ENCODE measurements at places on chromosomes 6 and 20.
A peak's percentile ranks its signal among the peaks of the same experiment; 100 is the strongest.

GRCh38 chr6:121305957-121306607, 28.2 kb downstream of the TBC1D32 start:
- DNase-seq = no peak
- H3K36me3 ChIP-seq = no peaks in the 10 kb centered on the region
- no peaks in the 10 kb centered on the region for H3K4me1 ChIP-seq
- no peaks in the 10 kb centered on the region for H3K27me3 ChIP-seq
- H3K27ac ChIP-seq = no peak overlapping the region

GRCh38 chr6:143731789-143732188, 54.0 kb downstream of the PHACTR2 start:
- no peaks in the 10 kb centered on the region for H3K27me3 ChIP-seq
- peaks cover 3% of the 10 kb centered on the region for H3K36me3 ChIP-seq
- H3K27ac ChIP-seq = no peak overlapping the region

GRCh38 chr6:46898006-46898405, 23.7 kb downstream of the ADGRF5 start:
- no peaks in the 10 kb centered on the region for H3K4me1 ChIP-seq
- no peak overlapping the region for H3K27ac ChIP-seq
- no peak for DNase-seq
- no peak overlapping the region for H3K4me3 ChIP-seq
- H3K36me3 ChIP-seq = no peaks in the 10 kb centered on the region

GRCh38 chr6:113104951-113105350, 752.2 kb upstream of the MARCKS start:
- H3K4me1 ChIP-seq = no peaks in the 10 kb centered on the region
- peaks cover 2% of the 10 kb centered on the region for H3K36me3 ChIP-seq
- H3K4me3 ChIP-seq = no peak overlapping the region
- H3K27me3 ChIP-seq = no peaks in the 10 kb centered on the region

GRCh38 chr6:131419702-131420101, 153.3 kb upstream of the ARG1 start:
- no peak for DNase-seq
- peaks cover 11% of the 10 kb centered on the region for H3K27me3 ChIP-seq
- no peaks in the 10 kb centered on the region for H3K4me1 ChIP-seq
- no peak overlapping the region for H3K4me3 ChIP-seq
- no peaks in the 10 kb centered on the region for H3K36me3 ChIP-seq

GRCh38 chr6:167660944-167661551, 165.7 kb upstream of the AFDN start:
- H3K36me3 ChIP-seq = no peaks in the 10 kb centered on the region
- H3K4me1 ChIP-seq = no peaks in the 10 kb centered on the region
- no peaks in the 10 kb centered on the region for H3K27me3 ChIP-seq
- no peak for DNase-seq
- no peak overlapping the region for H3K27ac ChIP-seq

DNA sequence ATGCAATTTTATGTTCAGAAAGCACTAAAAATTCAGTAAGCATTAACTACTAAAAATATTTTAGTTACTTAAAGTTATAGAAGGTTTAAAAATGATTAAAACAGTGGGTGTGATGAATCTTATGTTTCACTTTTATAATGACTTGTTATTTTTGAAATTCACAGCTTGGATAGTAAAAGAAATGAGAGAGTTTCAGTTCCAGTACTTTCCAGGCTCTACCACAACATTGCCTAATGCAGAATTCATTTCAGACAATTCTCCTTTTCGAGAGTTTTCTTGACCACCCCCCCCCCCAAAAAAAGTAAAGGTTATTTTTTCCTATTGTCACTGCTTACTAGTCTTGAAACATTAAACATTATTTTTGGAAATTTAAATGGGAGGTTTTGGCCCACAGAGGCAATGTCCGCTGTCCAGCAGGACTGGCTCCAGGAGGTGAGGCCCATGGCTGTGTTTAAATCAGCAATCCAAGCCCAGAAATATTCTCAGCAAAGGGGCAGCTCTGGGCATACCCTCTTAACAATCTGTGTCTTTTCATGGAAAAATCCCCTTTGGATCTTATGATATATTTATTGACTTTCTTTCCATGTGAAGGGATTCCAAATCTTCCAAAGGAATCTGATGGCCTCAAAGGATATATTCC, 519.9 kb downstream of the MAFB start:
- no peaks in the 10 kb centered on the region for H3K4me1 ChIP-seq
- no peak for DNase-seq
- H3K4me3 ChIP-seq = no peak overlapping the region
- no peaks in the 10 kb centered on the region for H3K36me3 ChIP-seq

DNA sequence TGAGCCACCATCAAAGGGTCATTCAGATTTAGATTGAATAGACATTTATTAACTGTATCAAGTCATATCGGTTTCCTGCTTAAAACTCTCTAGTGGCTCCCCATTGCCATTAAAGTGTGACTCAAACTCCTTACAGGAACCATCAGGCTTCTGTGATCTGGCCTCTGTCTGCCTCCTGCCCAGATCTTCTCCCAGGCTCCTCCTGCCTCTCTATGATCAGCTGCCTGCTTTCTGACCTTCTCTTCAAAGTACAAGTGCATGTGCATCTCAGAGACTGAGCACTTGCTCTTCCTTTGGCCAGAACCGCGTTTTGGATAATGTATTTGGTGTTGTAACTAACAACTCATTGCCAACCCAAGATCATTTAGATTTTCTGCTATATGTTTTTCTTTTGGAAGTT, 52.7 kb downstream of the IL20RA start:
- H3K36me3 ChIP-seq = no peaks in the 10 kb centered on the region
- no peaks in the 10 kb centered on the region for H3K4me1 ChIP-seq
- H3K4me3 ChIP-seq = no peak overlapping the region
- DNase-seq = no peak

DNA sequence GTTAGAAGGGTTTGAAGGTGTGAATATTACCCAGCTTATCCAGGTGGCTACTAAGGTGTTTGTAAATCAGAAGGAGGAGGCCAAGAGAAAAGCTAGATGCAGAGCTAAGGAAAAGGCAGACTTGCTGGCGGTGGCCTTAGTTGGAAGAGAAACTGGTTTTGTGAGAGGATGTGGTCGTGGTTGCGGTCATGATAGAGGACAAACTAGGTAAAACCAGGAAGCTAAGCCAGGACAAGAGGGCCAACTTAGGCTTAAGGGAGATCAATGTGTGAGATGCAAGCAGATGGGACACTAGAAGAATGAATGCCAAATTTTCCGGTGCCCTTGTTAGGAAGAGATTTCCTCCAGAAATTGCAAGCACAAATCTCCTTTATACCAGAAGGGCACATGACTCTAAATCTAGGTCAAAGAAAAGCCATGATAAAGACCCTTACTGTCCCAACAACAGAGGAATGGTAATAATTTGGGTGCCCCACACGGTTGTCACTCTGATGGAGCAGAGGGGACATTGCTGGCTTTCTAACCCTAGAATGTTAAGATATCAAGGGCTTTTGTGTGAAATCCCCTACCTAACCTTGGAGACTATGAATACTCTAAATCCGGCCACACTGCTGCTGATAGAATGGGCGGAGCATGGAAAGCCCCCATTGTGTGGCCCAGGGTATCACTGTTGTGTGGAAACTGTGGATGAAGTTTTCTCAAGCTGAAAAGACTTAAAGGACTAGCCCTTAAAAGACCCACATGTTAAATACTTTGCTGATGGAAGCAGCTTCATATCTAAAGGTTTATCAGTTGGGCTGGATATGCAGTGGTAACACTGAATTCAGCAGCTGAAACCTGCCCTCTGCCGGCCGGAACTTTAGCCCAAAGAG, 7.8 kb downstream of the IL22RA2 start:
- no peaks in the 10 kb centered on the region for H3K27me3 ChIP-seq
- peak overlapping the region; percentile 51 for H3K4me3 ChIP-seq
- H3K27ac ChIP-seq = no peak overlapping the region
- DNase-seq = peak; percentile 49
- peaks cover 32% of the 10 kb centered on the region for H3K4me1 ChIP-seq

DNA sequence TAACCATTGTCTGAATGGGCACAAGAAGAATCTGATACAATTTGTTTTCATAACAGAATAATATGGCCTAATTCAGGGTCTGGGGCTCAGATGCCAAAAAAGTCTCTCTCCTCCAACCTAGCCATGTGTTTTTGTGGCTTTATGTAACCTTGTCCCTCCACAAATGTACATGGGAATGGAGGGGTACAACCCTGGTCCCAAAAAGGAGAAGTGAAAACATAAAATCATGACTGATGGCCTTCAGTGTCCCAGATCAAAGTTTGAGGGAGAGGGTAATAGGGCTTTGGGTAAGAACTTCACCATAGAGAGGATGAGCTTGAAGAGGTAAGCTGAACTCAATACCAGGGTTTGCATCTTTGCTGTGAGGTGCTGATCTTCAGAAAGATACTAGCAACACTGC, 136.3 kb upstream of the BACH2 start:
- H3K36me3 ChIP-seq = no peaks in the 10 kb centered on the region
- DNase-seq = no peak
- H3K27me3 ChIP-seq = no peaks in the 10 kb centered on the region
- no peak overlapping the region for H3K4me3 ChIP-seq

- no peak for DNase-seq
- H3K4me1 ChIP-seq = peaks cover 13% of the 10 kb centered on the region
- no peak overlapping the region for H3K27ac ChIP-seq
- no peaks in the 10 kb centered on the region for H3K27me3 ChIP-seq
- H3K4me3 ChIP-seq = no peak overlapping the region
Measured at GRCh38 chr6:160507420-160507819, 156.7 kb downstream of the LPA start.

DNA sequence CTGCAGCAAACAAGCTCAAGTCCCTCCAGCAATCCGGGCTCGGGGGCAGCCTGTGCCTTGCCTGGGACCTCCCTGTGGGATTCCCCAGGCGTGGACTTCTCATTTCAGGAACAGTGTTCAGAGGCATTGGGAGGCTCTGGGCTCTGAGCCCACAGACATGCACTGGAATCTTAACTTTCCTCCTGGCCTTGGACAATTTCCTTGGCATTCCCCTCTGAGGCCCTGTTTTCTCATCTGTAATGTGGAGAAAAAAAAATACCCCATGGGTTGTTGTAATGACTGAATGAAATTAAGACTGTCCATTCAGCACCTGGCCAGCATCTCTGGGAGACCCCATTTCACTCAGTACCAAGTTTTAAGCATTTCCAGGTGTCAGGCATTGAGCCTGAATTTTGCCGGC, 17.6 kb downstream of the BPIFB4 start:
- DNase-seq = no peak
- H3K4me1 ChIP-seq = no peaks in the 10 kb centered on the region
- H3K4me3 ChIP-seq = no peak overlapping the region

GRCh38 chr20:7748624-7749023, 191.6 kb downstream of the HAO1 start:
- H3K4me1 ChIP-seq = no peaks in the 10 kb centered on the region
- H3K27me3 ChIP-seq = no peaks in the 10 kb centered on the region
- H3K36me3 ChIP-seq = no peaks in the 10 kb centered on the region
- no peak for DNase-seq
- H3K4me3 ChIP-seq = no peak overlapping the region
- H3K27ac ChIP-seq = no peak overlapping the region

DNA sequence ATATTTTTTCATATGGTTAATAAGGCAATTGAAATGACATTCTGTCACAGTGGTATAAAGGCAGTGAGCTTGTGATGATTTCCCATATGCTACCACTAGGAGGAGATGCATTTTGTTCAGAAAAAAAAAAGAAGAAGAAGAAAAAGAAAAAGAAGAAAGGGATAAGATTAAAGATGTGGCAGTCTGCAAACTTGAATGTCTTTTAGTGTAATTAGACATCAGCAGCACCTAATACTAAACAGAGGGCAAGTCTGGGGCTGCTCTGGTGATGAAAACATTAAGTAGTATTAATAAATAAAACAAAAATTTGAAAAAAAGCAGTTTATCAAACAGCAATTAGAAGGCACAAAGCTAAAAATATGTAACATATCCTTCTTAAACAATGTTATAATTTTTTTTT, 95.4 kb upstream of the DEFB112 start:
- no peaks in the 10 kb centered on the region for H3K4me1 ChIP-seq
- H3K27me3 ChIP-seq = no peaks in the 10 kb centered on the region
- H3K27ac ChIP-seq = no peak overlapping the region

GRCh38 chr6:166997768-166998255, 1.4 kb upstream of the CEP43 start:
- H3K27ac ChIP-seq = no peak overlapping the region
- peak; percentile 27 for DNase-seq
- no peaks in the 10 kb centered on the region for H3K36me3 ChIP-seq
- H3K4me1 ChIP-seq = peaks cover 29% of the 10 kb centered on the region

- H3K27ac ChIP-seq = no peak overlapping the region
- H3K4me1 ChIP-seq = peaks cover 10% of the 10 kb centered on the region
- peaks cover 2% of the 10 kb centered on the region for H3K36me3 ChIP-seq
- no peaks in the 10 kb centered on the region for H3K27me3 ChIP-seq
Measured at GRCh38 chr20:31858760-31859083, 11.6 kb downstream of the DUSP15 start.

- no peak overlapping the region for H3K4me3 ChIP-seq
- no peak for DNase-seq
- H3K27me3 ChIP-seq = peaks cover 7% of the 10 kb centered on the region
Measured at GRCh38 chr6:155599561-155599960, 143.9 kb upstream of the NOX3 start.

DNA sequence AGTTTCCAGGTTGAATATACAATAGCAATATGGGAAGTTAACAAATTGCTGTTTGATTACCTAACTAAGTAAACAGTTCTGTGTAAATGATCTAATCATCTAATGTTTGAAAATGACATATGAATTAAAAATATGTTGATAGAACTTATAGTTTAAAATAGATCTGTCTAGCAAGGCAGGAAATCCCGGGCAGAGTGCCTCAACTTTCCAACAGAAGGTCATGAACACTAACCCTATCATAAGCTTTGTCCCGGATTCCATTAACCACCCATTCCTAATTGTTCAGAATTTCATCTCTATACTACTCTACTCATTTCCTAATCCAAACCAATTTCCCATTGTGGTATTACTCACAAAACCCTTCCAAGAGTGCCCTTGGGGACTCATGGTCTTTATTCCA, 10.2 kb downstream of the TAAR1 start:
- no peaks in the 10 kb centered on the region for H3K27me3 ChIP-seq
- no peak overlapping the region for H3K27ac ChIP-seq
- DNase-seq = no peak
- H3K36me3 ChIP-seq = no peaks in the 10 kb centered on the region
- no peak overlapping the region for H3K4me3 ChIP-seq

DNA sequence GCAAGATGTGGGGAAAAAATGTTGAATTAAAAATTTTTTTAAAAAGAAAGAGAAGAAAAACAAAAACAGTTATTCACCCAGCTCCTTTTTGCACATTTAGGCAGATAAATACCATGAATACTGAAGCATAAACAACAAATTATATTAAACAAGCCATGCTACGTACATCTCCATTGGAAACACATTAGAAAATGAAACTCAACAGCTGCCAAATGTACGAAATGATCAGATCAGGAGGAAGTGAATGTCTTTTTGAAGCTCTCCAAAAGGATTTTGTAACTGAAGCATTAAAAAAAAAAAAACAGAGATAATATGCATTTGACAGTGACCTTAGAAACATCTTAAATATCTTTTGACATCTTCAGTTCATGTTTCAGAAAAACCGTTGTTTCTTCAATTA, 56.7 kb downstream of the CD83 start:
- no peaks in the 10 kb centered on the region for H3K36me3 ChIP-seq
- H3K4me1 ChIP-seq = no peaks in the 10 kb centered on the region
- no peak for DNase-seq
